ENCODE measurements at places on chromosomes 1 and 21. TPM values are rescaled to one million over a fixed set of nuclear protein-coding genes. Genes with fewer than 3 reads are reported as not detected.

The FMN2 gene
- not detected for total RNA-seq

The EPHA2 gene
- total RNA-seq, result 45.6 TPM

The AK5 gene
- total RNA-seq, result not detected

The LRRC71 gene
- not detected for total RNA-seq

The IL24 gene
- total RNA-seq, result not detected

The C8A gene
- total RNA-seq, result not detected

The S100A12 gene
- not detected for total RNA-seq

DNA sequence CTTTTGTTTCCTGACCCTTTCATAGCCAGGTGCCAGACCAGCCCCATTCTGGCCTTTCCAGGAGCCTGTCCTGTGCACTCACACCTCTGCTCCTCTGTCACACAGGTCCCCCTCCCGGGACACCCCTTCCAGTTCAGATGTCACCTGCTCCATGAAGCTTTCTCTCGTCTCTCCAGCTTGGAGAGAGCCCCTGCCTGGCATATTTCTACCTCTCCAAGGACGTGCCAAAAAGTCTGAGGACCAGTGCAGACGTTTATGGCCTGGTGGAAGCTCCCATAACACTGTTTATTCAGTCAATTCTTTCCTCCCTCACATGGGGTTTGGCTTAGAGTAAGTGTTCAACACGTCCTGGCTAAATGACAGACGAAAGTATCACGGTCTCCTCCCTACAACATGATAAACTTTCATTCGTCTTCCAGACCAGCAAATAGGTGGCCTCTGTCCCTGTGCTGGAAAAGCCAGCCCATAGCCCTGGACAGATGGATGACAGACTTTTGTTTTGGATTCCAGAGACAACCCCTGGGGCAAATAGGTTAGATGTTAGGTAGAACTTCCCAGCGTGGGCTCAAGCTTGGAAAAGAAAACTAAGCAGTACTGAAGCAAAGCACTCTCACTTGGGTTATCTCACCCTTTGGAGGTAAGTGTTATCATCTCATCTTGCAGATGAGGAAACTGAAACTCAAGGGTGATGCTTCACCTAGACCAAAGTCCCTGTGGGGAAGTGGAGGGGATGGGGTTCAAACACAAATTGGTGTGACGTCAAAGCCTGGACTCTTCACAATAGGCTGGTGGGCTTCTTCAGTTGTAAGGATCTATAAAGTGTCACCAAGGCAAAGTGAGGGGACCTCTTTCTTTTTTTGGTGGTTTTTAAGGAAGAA, 52.9 kb upstream of the ECE1 start:
- no peak for DNase-seq

DNA sequence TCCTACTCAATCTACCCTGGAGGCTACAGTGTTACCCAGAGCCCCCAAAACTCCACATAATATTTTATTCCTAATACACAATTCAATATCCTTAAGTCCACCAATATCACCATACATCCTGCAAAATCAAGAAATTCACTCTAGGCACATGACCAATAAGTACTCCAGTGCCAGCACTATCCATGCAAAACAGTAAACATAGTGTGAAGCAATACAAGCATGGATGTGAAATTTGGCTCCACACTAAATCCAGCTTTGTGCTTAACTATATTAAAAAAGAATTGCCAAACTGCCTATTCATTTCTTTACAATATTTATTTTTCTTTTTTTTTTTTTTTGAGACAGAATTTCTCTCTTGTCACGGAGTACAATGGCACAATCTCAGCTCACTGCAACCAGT, 3.0 kb upstream of the MEAF6 start:
- DNase-seq, result no peak

DNA sequence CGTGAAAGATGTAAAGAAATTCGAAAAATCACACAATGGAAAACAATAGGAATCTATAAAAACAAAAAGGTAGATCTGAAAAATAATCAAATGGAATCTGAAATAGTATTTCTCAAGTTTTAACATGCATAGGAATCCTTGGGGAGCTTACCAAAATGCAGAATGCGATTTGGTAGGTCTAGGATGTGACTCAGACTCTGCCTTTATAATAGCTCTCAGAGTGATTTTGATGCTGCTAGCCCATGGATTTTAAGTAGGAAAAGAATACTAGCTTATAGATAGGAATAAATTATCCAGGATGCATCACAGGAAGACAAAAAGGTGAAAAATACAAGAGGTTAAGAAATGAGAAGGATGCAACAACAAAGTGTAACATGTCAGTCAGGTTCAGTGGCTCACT, 14.1 kb upstream of the RABGGTB start:
- DNase-seq, result no peak

GRCh38 chr1:227774821-227775661, 39.8 kb downstream of the SNAP47 start:
- DNase-seq, result no peak

GRCh38 chr1:18637511-18637960, 6.9 kb downstream of the PAX7 start:
- DNase-seq, result no peak

- DNase-seq, result no peak
These were observed 118.9 kb upstream of the SYT6 start for GRCh38 chr1:114272593-114272992.

- DNase-seq, result no peak
These were observed 118.4 kb upstream of the L1TD1 start for GRCh38 chr1:62076286-62076685.

GRCh38 chr21:17834639-17835354, 15.6 kb upstream of the C21orf91 start:
- DNase-seq, result no peak

DNA sequence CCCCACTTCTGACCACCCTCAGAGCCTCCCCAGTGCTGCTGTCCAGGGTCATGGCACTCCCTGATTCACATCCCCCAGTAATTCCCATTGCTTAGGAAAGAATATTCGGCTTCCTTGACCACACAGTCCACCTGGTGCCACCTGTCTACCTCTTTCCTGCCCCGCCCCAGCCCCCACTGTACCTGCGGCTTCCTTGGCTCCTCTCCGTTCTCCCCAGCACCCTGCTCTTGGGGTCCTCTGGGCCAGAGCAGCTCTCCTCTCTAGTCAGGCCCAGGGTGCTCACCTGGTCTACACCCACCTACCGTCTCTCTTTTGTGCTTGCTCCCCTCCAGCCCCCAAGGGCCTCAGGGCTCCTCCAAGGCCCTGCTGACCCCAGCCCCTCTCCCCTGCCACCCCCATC, 142.6 kb downstream of the PEX14 start:
- no peak for DNase-seq

DNA sequence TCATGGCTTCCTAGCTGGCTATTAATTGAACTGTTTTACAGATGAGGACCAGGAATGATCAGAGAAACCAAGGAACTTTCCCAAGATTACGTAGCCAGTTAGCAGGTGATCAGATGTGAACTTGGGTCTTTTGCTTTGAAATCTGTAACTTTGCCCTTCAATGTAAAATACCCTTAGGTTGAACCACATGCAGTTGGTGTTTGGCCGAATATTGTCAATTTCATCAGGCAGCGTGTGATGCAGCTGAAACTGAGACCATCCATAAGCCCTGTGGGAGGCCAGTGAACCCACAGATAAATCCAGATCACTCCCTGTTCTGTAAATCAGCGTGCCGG, 150.8 kb downstream of the ETS2 start:
- DNase-seq, result no peak

- no peak for DNase-seq
These were observed 6.5 kb downstream of the MEX3A start for GRCh38 chr1:156075775-156076204.

- no peak for DNase-seq
These were observed 183.9 kb downstream of the CAMTA1 start for GRCh38 chr1:6969106-6969505.

DNA sequence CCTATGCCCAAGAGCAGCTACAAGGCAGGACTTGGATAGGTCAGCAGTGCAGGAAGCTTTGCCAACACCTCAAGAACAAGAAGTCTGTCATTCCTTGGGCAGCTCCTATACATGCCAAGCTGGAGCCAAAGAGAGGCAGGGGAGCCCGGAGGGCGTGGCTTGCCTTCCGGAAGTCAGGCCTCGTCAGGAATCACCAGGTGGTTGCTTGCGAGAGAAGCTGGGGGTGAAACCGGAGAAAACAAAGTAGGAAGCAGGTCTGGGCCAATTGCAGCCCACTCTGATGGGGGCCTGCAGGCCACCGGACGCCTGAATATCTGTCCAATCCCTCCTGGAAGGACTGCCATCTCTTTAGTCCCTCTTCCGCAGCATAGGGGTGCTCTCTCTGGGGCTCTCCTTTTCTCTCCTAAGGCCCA, 794 bp upstream of the FAM76A start:
- peak; percentile 34 for DNase-seq

- no peak for DNase-seq
These were observed 17.7 kb upstream of the ZSCAN20 start for GRCh38 chr1:33454646-33455282.

GRCh38 chr1:116066868-116067565, 44.2 kb upstream of the MAB21L3 start:
- no peak for DNase-seq

GRCh38 chr1:197677752-197678295, 97.5 kb downstream of the DENND1B start:
- no peak for DNase-seq

DNA sequence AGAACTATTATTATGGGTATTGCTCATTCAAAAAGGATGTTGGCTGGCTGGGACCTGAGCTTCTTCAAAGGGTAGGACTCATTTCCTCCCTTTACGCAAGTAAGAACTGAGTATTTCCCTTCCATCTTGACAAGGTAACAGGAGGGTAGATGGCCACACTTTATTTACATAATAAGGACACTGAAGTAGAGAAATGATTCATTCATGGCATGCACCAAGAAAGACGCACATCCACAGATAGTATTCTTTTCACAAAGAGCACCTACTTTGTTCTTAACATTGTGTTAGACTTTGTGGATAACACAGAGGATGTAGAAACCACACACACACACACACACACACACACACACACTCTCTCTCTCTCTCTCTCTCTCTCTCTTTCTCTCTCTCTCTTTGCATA, 82.9 kb downstream of the FAM78B start:
- DNase-seq, result no peak

Measured in G401 (cell line).